Pancreas (tissue), 10 donors: ENCODE measurements at places on chromosomes 3 and 15. TPM values are rescaled to one million over a fixed set of nuclear protein-coding genes. Genes with fewer than 3 reads are reported as not detected.

Gene FSD2
- total RNA-seq, result 0.04 TPM

Gene ACSBG1
- not detected for total RNA-seq

Gene RHO
- total RNA-seq, result not detected

Gene TLR9
- total RNA-seq, result not detected

Gene ITIH1
- 0.43 TPM for total RNA-seq

Gene MNS1
- total RNA-seq, result 1.8 TPM

Gene CD86
- total RNA-seq, result 9.0 TPM

Gene A4GNT
- total RNA-seq, result 0.47 TPM

Gene MAP1A
- total RNA-seq, result 3.1 TPM

Gene HYAL1
- total RNA-seq, result 7.0 TPM

Gene TEX55
- total RNA-seq, result not detected

Gene ITGA11
- 0.72 TPM for total RNA-seq

Gene CEP70
- 25.7 TPM for total RNA-seq

Gene GLDN
- total RNA-seq, result 16.8 TPM

Gene KLHL6
- total RNA-seq, result 0.35 TPM

Gene ZSCAN29
- 12.9 TPM for total RNA-seq

Gene CPA3
- 6.9 TPM for total RNA-seq

Gene GOLGA6L7
- not detected for total RNA-seq

Gene TMF1
- total RNA-seq, result 15.8 TPM

Gene RASGRP1
- total RNA-seq, result 2.5 TPM

Gene AQR
- total RNA-seq, result 12.3 TPM

Gene MB21D2
- total RNA-seq, result 2.2 TPM

Gene DUOXA2
- total RNA-seq, result not detected
